Kidney glomerular epithelial cell (primary cell): ENCODE measurements at places on chromosomes 16 and 17.

DNA sequence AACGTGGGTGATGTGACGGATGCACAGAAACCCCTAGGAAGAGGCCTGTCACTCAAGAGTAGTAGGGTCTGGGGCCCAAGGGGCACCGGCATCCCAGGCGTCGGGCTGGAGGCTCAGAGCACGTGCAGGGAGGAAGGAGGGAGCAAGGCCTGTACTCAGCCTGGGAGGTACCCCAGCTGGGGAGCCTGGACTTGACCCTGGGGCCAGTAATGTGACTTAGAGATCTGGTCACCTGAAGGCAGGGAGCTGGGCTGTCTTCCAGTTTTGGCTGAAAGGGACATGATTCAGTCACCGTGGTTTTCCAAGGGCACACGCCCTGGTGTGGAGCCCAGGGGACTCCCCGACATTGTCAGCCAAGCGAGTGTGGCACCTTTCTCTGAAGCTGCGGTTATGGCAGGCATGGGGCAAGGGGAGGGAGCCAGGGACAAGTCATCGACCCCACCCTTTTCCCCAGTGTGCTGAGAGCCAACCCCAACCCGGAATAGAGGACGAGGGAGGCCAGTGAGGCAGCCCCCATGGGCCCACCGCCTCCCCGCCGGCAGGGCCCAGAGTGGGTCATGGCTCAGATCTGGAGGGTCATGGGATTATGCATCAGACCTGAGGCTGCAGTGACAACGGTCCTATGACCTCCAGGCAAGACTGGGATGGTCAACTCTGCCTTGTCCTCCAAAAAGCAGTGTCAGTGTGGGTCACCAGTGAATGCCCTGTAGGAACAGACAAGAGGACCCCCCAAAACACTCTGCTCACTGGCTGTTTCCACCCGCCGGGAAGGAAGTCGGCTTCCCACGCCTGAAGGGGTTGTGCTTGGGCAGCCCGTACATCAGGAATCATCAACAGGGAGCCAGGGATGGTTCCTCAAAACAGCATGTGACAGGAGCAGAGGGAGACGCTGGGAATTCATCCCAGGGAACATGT lies 41.9 kb downstream of the MEAK7 start:
- no peak for DNase-seq

DNA sequence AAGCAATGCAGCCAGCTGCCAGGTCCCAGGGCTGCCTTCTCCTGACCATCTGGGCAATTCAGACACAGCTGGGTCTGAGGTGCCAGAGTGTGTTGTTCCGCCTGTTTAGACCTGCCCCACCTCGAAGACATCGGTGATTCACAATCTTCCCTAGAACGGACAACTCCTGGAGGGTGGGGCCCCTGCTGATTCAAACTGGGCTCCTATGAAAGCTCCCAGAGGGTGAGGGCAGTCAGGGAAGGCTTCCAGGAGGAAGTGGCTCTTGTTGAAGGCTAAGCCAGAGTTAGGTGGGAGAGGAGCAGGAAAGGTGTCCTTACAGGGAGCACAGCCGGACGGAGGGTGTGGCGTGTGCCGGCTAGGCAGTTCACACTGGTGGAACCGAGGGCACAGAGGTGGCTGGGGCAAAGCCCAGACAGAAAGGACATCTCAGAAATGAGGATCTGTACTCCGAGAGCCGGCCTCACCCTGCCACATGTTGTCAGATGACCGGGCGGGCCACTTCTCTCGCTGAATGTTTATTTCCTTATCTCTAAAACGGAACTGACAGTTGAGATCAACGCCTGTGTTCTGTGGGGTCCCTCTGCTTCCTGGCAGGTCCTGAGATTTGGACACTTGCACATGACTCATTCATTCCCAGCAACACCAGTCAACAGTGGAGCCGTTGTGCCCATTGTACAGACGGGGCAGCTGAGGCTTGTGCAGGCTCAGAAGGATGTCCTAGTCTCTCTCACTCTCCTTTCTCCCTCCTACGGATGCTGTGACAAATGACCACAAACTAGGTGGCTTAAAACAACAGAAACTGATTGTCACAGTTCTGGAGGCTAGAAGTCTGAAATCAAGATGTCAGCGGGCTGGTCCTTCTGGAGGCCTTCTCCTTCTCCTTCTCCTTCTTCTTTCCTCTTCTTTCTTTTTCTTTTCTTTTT lies 26.9 kb upstream of the LITAF start:
- no peak for DNase-seq

GRCh38 chr16:18932243-18932987 lies 6.2 kb upstream of the SMG1 start:
- peak; percentile 52 for DNase-seq

DNA sequence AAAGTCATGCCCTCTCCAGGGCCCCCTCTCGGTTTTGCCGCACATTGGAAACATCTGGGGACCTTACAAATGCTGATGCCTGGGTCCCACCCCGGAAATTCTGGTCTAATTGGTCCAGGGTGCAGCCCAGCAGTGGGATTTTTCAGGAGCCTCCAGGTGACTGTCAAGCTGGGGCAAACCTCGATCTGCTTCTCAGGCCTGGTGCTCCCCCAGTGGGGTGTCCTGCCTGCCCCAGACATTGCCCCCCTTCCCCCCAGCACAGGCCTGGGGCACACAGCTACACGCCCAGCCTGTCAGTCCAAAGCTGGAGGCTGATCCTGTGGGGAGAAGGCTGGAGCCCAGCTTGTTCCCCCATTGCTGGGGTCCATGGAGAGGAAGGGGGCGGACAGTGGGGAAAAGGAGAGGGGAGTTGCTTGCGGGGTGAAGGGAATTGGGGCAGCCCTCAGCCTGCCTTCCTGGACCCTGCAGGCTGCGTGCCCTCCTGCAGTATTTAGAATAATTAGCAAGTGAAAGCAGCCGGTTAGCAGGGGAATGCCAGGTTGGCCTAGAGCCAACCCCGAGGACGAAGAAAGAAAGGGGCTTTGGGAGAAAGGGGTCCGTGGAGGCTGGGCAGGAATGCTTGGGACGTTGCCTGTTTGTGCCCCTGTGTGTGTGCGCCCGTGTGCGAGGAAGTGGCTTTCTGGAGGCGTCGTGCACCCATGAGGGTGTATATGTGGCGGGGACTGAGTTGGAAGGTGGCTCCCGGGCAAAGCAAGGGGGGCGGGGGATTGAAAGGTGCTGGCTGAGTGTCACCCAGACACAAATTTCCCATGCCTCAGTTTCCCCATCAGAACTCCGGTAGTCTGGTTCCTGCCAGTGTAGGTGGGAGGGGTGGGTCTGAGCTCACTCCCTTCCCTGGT lies 5.9 kb downstream of the FOXJ1 start:
- DNase-seq, result no peak

- DNase-seq, result no peak
Observed at GRCh38 chr17:8405499-8406016, 7.9 kb upstream of the RNF222 start.

- DNase-seq, result no peak
Observed at GRCh38 chr16:89426736-89427530, 63.4 kb downstream of the ANKRD11 start.

DNA sequence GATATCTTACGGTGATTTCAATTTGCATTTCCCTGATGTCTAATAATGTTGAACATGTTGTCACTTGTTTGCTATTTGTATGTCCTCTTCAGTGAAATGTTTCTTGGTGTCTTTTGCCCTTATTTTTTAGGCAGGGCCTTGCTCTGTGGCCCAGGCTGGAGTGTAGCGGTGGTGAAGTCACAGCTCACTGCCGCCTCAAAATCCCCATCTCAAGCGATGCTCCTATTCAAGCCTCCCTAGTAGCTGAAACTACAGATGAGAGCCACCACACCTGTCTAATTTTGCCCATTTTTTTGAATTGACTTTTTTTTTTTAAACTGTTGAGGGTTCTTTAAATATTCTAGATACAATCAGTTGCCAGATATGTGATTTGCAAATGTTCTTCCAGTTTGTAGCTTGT lies 8.3 kb downstream of the UBE2G1 start:
- no peak for DNase-seq

GRCh38 chr17:67829331-67829730 lies 4.0 kb downstream of the BPTF start:
- DNase-seq, result peak; percentile 21

- DNase-seq, result no peak
Observed at GRCh38 chr16:29011112-29011511, 26.3 kb downstream of the LAT start.

DNA sequence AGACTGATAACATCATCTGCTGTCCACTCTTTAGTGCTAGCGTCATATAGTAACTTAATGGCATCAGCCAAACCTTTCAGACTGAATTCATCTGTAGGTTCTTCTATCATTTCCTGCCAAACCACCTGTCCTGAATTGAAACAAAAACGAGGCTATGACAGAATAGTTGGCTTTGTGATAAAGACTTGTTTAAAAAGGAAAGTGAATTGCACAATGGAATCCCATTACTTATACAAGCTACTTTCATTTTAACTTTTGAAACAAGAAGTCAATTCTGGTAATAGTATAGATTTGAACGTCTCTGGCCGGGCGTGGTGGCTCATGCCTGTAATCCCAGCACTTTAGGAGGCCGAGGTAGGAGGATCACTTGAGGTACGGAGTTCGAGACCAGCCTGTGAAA lies 18.2 kb downstream of the LASP1NB start:
- DNase-seq, result no peak

GRCh38 chr17:80112471-80113032 lies 11.2 kb downstream of the GAA start:
- DNase-seq, result no peak

GRCh38 chr17:40461732-40462342 lies 18.6 kb downstream of the IGFBP4 start:
- no peak for DNase-seq

GRCh38 chr17:60086818-60087591 lies 8.3 kb upstream of the HEATR6 start:
- DNase-seq, result no peak

DNA sequence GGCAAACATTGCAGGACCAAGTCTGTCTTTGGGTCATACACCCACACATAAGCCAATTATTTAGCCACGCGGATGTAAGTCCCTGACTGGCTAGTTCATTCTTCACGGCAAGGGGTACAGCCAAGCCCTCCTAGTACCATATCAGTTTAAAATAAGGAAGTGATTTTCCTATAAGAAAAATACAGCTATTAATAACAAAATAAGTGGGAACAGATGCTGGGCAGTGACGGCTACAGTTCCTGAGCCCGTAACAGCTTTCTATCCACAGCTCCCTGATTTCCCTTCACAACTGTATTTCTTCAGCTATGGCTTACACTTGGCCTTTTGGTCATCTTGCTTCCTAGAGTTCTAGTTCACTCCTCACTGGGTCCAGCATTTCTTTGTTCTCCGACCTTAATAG lies 542.4 kb upstream of the C16orf82 start:
- DNase-seq, result no peak

DNA sequence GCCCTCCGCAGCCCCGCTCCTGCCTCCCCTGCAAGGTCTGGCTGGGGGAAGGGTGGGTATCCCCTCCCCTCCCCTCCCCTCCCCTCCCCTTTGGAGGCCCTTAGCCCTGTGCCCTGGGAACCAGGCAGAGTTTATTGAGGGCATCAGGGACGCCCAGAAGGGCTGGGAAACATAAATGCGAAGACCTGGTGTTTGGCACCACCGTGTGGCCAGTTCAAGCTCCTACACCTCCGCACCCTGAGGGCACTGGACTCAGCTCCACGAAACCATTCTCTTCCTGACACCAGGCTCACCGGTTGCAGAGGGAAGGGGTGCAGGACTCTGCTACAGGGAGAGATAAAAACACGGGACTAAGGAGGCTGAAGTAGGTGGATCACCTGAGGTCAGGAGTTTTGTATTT lies 1.0 kb upstream of the AIPL1 start:
- DNase-seq, result peak; percentile 51

GRCh38 chr17:31357091-31357490 lies 34.4 kb upstream of the RAB11FIP4 start:
- DNase-seq, result no peak

DNA sequence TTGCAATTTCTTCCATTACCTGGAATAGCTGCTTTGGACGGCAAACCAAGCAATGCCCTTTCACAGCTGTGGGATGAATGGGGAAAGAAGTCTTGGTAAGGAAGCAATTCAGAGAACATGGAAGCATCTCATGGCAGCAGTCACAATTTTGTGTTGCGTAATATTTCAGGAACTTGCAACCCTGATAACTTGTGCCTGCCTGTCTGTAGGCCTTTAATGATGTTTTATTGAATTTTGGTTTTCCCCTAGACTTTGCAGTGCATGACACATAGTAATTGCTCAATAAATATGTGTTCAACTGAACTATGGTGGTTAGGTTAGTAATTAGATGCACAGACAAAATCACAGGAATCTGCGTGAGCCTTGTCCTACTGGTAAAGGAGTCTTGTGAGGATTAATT lies 439.5 kb downstream of the WWOX start:
- no peak for DNase-seq

GRCh38 chr16:11296706-11297491 lies 15.8 kb upstream of the PRM1 start:
- DNase-seq, result no peak

DNA sequence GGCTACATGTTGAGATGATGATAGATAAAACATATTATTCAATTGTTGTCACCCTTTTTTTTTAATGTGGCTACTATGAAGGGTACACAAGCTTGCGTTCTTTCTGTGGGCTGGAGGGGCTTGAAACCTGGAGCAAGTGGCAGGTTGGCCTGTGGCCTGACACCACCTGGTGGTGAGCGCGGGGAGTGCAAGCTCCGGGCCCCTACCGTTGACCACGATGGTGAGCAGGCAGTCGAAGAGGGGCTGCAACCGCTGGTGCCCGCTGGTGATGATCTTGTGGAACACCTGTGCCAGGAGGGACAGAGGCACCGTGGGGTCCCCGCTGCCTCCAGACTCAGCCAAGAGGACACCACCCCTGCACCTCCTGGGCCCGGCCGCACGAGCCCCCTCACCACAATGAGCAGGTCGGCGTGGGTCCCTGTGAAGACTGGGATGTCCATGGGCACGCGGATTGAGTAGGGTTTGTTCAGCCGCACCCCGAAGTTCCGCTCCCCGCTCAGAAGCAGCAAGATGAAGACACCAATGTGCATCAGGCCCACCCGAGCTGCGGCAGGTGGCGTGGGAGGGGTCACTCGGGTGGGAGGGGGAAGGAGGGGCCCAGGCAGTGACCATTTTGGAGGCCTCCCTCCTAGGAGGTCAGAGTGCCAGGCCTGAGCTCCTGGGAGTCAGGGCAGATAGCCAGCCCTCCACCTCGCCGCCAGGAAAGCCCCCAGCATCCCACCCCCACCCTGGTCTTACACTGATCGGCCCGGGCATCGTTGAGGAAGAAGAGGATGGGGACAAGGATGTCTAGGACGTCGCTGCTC lies 14.4 kb downstream of the HID1 start:
- peak; percentile 4 for DNase-seq

DNA sequence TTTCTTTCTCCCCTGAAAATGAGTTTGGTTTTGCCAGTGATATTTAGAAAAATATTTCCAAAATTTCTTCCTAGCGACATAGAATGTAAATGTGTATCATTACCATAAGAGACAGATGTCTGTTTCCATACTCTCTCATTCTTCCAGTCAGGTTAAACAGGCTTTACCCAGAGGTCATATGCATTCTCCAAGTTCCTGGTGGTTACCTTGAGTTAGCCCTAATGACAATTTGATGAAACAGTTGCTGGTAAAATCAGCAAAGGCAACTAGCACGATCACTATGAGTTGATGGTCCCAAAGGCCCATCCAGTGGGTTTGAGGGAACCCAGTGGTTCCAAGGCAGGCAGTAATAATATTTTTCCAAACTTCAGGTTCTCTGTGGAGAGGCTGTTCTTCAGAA lies 103.6 kb upstream of the TBX2 start:
- DNase-seq, result no peak

- no peak for DNase-seq
Observed at GRCh38 chr16:20676837-20677236, 20.6 kb downstream of the ACSM1 start.

- no peak for DNase-seq
Observed at GRCh38 chr16:68147444-68147843, 62.3 kb downstream of the NFATC3 start.
